LNCaP clone FGC (cell line): ENCODE measurements at places on chromosomes 11 and 22.

- DNase-seq = no peak
Measured at GRCh38 chr22:36455571-36456463, 25.6 kb downstream of the TXN2 start.

DNA sequence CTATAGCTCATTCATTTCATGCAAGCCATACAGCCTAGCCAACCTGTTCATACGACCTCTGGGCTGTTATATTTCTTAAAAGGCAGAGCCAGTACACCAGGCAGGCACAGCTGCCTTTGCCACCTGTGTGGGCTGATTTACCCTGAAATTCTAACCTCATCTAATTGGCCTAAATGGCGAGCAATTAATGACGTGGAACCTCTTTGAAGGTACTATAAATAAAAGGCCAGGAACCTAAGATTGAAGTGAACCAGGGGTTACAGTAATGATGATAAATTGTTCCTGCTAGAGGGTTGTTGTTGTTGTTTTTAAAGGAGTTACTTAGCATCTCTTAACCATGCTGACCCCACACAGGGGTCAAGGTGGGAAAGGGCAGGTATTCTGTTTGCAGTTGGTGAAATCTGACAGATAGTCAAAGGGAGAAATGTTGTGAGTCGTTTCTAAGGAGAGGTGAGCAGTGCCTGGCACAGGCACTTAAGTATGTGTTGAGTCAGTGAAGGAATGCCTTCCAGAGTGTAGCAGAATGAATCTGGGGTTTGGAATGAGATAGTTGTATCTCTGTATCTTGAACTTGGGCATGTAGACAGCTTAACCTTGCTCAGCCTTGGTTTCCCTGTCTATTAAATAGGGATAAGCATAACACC, 213.5 kb upstream of the NAV2 start:
- no peak for DNase-seq

- no peak for DNase-seq
Measured at GRCh38 chr11:117859488-117860112, 16.9 kb downstream of the FXYD6 start.

DNA sequence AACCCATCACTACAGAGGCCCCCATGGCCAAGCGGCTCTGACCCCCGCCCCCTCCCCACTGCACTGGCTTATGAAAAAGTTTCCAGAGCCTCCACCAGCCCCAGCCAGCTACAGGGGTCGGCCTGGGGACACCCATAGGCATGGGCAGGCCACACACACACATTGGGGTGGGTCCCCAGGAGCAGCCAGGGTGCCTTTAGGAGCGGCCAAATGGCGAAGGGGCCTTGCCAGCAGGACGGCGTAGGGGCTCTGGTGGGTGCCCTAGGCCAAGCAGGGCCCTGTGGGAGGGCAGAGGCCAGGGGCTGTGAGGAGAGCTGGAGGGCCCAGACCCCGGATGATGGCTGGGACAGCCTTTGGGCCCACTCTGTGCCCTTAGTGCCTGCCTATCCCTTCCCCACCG, 10.1 kb downstream of the TSSC4 start:
- no peak for DNase-seq

DNA sequence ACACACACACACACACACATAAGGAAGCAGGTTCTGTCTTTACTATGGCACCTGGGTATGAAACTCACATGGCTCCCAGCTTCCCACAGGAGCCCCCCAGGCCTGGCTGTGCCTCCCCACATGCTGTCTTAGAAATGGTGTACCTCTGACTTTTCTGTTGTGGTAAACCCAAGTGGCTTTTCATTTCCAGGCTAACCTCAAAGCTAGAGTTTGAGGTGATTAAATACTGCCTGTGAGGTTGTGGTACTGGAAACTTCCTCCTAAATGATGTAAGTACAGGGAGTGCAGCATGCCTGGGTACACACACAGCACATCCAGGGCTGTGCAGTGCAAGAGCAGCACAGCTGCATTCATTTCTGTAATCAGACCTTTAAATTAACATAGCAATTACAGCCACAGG, 34.4 kb downstream of the ME3 start:
- DNase-seq = no peak
